Activated naive CD4-positive, alpha-beta T cell treated with anti-CD3 and anti-CD28 coated beads for 36 hours (primary cell): ENCODE measurements at places on chromosomes 4 and X. TPM values are rescaled to one million over a fixed set of nuclear protein-coding genes. Genes with fewer than 3 reads are reported as not detected.

The FAM47A gene
- not detected for total RNA-seq

The CTAG2 gene
- total RNA-seq = not detected

The SPACA5 gene
- not detected for total RNA-seq

The FAM53A gene
- total RNA-seq = 3.0 TPM

The GPC3 gene
- 0.43 TPM for total RNA-seq

The TRIM61 gene
- 0.84 TPM for total RNA-seq

The SATL1 gene
- not detected for total RNA-seq

The DDX53 gene
- not detected for total RNA-seq

DNA sequence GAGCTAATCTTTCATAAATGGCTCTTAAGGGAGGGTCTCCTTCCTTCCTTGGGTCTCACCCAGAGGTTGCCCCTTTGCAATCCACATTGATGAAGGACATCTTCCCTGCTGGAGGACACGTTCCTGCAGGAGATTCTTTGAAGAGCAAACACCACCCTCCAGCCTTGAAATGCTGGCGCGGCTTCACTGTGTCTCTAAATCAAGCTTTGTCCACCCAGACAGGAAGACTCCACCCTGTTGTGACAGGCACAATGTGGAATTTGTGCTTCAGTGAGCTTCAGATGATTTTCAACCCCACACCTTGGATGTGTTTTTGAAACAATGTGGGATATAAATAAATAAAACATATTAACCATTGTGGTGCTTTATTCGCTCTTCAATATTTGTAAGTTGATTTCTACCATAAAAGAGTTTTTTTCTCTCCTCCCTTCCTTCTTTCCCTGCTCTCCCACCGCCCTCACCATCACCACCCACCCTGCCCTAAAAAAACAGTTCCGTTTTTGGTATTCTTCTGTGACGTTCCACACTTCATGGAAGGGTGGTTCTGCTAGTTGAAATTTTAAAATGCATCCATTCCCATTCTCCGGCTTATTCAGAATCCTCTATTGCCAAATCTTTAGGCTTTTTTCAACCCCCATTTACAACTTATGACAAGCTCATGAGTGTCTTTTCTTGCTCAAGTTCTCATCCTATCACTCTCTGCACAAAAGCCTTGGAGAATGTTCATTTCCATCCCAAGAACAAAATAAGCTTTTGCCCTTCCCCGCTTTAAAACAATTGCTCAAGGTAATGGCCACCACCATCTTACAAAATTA is 264.3 kb downstream of the RAPGEF2 start:
- DNase-seq = no peak

GRCh38 chrX:71105628-71106027 is 912 bp downstream of the CXorf65 start:
- no peak for DNase-seq

DNA sequence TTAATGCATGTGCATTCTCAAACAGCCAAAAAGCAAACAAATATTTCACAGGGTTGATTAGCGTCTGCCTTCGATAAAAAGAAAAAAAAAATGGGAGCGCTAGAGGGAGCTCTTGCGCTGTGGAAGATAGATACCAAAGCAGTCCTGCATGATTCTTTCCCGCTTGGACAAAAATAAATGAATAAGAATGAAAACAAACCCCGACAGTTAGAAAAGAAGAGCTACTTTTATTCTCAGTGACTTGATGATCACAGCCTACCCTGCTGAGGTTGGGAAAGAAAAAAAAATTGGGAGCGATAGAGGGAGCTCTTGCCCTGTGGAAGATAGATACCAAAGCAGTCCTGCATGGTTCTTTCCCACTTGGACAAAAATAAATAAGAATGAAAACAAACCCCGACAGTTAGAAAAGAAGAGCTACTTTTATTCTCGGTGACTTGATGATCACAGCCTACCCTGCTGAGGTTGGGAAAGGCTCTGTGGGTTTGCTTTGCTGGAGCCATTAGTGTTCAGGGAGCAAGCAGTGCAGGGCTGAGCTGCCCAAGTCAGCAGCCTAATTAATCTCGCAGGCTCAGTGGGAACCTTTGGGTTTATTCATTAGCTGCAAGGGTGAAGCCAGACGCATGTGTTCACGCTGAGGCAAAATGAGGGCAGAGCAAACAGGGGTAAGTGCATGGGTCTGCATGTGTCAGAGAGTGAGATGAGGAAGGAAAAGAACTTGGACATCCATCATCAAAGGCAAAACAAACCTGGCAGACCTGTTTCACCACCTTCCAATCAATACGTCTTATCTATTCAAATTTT is 249.3 kb upstream of the PRKX start:
- peak; percentile 5 for DNase-seq

- DNase-seq = no peak
Observed at GRCh38 chr4:116664198-116664597, 421.2 kb downstream of the TRAM1L1 start.

DNA sequence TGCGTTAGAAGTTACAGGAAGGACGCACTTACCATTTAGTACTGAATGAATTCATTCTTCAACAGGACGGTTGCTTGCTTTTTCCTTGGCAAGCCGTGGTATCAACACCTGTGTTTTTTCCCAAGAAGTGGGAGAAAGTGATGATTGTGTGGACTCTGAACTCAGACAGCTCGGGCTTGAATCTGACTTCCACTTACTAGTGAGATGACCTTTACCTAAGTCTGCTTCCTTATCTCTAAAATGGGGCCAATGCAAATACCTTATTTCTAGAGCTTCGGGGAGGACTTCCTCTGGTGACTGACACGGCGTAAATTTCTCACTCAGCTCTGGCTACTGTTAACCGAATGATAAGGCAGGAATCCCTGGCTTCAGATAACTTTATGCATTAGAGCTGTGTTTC is 146.8 kb upstream of the RBPJ start:
- DNase-seq = no peak

DNA sequence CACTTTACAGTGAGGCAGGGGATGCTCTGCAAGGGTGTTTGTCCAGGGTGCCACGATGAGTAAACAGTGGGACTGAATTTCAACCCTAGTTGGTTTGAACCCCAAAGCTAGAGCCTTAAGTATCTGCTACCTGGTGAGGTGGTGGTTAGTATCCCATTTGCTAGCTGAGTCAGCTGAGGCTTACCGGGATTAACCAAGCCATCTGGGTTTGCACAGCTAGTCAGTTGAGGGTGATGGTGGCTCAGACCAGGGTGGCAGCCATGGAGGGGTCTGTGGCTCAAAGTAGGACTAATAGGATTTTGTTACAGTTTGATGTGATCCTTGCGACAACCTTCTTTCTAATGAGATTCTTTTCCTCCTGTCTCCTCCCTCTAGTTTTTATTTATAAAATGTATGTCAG is 1.9 kb downstream of the EVC start:
- no peak for DNase-seq

DNA sequence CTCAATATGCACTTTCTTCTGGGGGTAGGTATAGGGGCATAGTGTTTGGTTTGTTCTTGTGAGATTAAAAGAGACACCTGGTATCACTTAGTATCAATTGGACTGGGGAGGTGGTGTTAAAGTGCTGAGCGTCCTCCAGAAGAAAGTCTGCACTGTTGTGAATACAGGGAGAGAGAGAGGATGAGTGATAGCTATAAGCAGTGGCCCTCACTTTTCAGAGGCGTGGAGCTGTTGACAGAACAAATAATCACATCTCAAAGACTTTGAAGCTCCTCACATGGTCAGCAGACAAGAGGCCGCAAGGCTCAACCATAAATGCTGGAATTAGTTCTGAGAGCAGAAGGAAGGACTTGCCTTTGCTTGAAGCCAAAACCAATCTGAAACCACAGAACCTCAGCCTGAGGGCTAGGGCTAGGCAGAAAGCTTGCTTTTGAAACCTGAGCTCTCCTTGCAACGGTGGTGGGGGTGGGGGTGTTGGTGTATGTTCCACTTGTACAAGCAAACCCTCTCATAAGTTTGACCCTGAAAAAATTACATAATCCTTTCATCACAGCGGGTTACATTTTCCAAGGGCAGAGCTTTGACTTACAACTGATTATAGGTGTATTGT is 123.2 kb upstream of the SCML1 start:
- DNase-seq = no peak

DNA sequence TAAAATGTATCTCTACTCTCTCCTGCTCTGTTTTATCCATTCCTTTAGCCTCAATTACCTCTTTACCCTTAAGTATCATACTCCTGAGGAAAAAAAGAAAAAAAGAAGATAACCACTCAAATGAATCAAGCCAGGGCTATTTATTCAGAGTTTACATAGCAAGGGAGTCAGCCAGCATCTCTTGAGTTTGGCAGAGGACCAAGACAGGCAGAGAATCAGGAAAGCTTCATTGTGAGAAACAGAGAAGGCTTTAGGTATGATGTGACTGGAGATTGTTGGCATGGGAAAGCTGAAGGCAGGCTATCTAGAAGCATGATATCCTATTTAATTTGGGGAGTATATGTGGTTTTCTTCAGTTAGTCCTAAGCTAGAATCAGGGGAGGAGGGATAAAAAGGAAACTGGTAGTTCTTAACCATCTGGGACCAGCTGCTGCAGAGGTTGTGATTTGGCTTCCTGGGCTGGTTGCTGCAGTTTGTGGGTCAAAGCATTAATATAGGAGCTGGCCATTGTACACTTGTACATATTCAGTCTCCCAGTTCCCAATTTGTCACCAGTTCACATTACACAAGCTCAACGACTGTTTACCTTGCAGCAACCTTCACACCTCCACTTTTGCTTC is 11.2 kb downstream of the APELA start:
- no peak for DNase-seq

GRCh38 chr4:165009493-165010227 is 22.1 kb upstream of the TRIM60 start:
- DNase-seq = peak; percentile 34

DNA sequence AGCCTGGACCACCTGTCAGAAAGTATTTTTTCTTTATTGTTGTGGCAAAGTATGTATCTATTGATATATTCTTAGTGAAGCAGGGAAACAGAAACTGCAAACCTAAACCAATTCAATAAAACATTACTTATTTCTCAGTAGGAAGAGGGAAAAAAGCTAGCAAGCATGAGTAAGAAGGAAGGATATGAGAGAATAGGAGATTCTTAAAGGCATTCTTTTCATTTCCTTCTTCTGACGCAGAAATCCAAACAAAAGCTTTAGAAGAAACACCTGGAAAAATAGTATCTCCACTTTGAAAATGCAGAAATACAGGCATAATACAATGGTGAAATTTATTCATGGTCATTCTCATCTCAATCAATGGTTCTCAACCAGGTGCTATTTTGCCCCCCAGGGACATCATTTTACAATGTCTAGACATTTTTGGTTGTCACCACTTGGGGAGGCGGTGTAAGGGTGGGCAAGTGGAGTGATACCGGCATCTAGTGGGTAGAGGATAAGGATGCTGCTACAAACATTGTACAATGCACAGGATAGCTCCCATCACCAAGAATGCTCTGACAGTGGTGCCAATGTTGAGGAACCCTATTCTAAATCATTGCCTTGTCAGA is 21.7 kb upstream of the ATXN3L start:
- peak; percentile 5 for DNase-seq
